ENCODE measurements at places on chromosomes 4 and X.

GRCh38 chr4:159185591-159186023 is 82.7 kb downstream of the RAPGEF2 start:
- DNase-seq, result no peak

DNA sequence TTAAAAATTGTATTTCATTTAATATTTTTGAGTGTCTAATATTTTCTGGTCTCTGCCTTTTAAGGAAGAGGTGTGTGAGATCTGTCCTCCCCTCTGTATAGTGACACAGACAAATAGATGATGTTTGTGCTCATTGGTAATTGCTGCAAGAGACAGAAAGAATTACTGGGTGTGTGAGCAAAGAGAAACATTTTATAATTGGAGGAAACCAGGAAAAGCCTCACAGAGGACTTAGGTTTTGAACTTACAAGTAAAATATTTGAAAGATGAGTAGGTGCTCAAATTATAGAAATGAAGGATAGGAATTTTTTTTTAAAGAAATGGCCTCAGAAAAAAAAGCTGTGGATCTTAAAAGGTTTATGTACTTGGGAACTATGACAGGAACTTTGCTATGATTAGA is 149.8 kb downstream of the SPCS3 start:
- no peak for DNase-seq

DNA sequence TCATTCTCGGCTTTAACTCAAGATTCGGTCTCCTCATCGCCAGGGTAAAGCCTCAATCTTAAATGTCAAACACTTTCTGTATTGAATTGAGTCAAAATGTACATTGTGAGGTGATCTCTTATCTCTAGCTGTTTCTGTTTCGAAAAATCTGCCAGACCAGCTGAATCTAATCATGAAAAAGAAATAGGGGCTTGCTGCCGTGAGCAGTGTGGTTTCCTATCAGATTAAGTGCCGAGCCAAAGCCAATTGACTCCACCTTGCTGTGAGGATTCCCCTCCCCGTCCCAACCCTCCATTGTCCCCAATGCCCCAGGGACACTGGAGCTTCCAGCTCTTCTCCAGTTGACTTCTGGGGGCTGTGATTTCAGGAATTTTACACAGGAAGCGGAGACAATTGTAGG is 12.5 kb upstream of the CRLF2 start:
- DNase-seq, result no peak

DNA sequence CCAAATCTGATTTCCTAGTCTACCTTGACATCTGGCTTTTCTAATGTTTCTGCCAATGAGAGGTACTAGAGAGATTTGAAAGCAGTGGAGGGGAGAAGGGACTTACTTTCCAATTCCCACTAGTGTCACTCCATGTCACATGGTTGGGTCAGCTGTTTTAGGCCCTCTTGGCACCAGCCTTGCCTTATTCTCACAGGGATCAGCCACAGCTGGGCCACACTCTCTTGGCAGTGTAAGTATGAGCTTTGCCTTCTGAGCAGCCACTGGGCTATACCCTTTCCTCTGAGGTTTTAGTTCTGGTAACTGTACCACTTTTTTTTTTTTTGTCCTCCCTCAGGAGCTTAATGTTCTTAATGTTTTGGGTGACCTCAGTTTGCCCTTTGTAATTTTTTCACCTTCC is 10.2 kb upstream of the ADH1C start:
- no peak for DNase-seq

GRCh38 chrX:69387567-69388487 is 116.3 kb upstream of the NALF2 start:
- no peak for DNase-seq

GRCh38 chrX:16617382-16617781 is 32.6 kb upstream of the S100G start:
- DNase-seq, result no peak
